ENCODE measurements at places on chromosomes 1 and 21.

GRCh38 chr1:27687906-27688305 is 15.9 kb upstream of the IFI6 start:
- DNase-seq: no peak

GRCh38 chr1:64594446-64594845 is 124.5 kb downstream of the CACHD1 start:
- no peak for DNase-seq

DNA sequence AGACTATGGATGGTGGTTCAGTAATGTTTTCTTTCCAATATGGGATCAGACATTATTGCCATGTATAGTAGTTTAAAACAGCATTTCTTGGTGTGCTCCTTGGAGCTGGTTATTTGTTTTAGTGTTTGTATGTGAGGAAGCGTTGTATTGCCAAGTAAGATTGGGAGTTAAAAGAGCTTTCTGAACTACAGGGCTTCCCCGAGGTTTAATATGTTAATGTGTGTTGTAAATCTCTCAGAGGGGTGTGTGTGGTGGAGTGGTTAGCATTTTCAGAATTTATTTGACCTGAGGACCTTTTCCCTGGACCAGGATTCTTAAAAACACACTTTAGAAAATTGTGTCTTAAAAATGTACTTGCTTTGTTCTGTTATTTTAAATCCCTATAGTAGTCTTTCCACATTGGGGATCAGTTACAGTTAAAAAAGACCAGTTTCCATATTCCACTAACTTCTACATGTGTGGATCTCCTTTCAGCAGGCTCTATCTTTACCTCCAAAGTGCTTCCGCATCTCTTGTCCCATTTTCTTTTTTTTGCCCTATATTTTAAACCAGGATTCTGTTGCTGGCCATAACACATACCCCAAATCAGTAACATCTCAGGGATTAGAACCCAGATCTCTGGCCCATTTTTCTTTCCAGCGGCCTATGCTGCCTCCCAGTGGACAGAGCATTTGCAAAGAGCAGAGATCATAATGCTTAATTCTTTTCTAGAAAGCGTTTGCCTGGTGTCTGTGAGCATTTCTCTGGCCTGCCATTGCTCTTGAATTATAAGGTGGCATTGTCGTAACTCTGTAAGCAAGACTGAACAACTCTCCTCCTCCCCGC is 58.6 kb downstream of the PBX1 start:
- DNase-seq: peak; percentile 28

DNA sequence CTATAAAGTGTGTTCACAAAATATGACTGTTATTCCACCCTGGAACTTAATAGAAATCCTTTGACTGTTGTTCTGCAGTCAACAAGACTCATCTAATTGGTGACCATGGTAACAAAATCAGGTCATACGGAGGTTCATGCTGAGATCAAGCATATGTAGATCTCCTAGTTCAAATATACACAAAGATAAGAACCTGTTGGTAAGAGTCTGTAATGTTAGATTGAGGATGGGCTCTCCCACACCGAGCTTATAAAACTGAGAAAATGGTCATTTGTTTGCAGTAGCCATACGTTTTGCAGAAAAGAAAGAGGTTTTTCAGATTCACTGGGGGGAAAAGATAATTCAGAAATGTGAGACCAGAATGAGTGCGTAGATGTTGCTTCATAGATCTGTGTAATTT is 468.1 kb downstream of the RPS6KC1 start:
- DNase-seq: peak; percentile 86

- no peak for DNase-seq
Observed at GRCh38 chr1:219177363-219177762, 3.7 kb downstream of the LYPLAL1 start.

All from NCI-H1436 treated with DMSO at 0.1 percent for 48 hours (cell line).